Stimulated activated naive CD8-positive, alpha-beta T cell treated with anti-CD3 and anti-CD28 coated beads, Interleukin-15, Interleukin-2, amounts not matched to agents 100 U/mL and 50 U/mL, for 24 hours (primary cell): ENCODE measurements at places on chromosomes 12 and 14.
A peak's percentile ranks its signal among the peaks of the same experiment; 100 is the strongest.

- no peak for DNase-seq
Measured at GRCh38 chr12:48442179-48442847, 30.0 kb upstream of the ANP32D start.

- DNase-seq, result no peak
Measured at GRCh38 chr12:115979351-115979750, 298.1 kb downstream of the MED13L start.

GRCh38 chr14:32047791-32048190 lies 29.3 kb upstream of the ARHGAP5 start:
- DNase-seq, result no peak

GRCh38 chr12:15882118-15882971 lies at the start of gene STRAP:
Gene STRAP (plus strand): TSS chr12:15882387. CDS start chr12:15882708, 321 bp downstream.
- peak; percentile 94 for DNase-seq

- DNase-seq, result no peak
Measured at GRCh38 chr14:103547941-103548462, 14.5 kb downstream of the BAG5 start.

GRCh38 chr12:12791756-12792369 lies 6.4 kb downstream of the APOLD1 start:
- no peak for DNase-seq

DNA sequence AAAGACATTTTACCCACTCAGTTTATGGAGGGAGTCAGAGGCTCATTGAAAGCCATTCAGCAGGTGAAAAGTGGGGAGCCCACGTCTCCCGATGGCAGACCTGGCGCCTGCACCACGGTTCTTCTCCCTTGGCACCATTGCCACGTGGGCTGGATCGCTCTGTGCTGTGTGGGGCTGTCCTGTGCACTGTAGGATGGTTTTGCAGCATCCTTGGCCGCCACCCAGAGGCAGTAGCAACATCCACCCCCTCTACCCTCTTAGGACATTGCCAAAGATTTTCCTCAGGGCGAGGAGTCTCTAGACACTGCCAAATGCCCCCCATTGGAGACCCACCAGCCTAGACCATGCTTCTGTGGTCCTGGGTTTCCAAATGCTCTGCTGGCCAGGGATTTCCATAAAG lies 60.2 kb downstream of the SYNE3 start:
- no peak for DNase-seq

GRCh38 chr14:70130482-70130881 lies 58.3 kb downstream of the SLC8A3 start:
- DNase-seq, result no peak

DNA sequence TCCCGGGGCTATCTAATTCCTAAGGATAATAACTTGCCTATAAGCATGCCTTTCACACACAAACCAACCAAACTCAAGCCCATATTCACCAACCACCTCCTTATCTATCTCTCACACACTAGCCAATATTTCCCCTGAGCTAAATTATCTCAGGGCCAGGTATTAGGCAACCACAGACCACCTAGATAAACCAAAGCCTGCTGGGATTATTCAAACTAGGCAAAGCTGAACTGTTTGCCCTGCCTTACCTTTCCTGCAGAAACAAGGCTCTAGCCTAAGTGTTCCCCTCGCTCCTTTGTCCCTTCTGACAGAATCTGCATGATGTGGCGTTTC lies 114.7 kb upstream of the EEA1 start:
- DNase-seq, result no peak

DNA sequence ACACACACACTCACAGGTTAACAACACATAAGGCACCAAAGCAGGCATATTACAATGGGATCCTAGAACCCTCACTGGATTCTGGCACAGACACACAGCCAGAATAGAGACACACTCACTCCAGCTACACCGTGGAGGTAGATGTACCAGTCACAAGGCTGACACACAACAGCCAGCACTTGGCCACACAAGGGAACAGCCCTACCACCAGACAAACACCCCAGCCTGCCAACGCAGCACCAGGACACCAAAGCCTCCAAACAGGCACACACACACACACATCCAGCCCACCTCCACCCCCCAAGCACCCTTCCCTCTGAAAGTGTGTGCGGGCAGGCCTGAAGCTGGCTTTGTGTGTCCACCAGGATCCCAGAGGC lies 10.9 kb upstream of the ITGB7 start:
- DNase-seq, result no peak

DNA sequence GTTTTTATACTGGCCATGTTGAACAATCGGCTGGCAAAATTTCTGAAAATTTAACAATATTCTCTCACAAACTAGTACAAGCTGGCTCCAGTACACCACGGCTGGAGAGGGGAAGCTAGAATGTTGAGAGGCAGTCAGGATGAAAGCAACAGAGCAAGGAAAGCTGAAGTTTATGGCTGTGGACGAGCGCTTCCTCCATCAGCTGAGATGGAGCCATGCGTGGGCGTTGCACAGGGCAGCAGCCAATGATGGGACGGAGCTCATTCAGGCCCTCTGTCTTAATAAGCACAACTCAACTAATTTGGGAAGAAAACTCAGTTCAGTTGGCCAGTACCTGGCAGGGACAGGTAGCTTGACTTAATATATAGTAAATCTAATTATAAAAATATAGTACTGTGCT lies 14.1 kb upstream of the DCP1B start:
- DNase-seq, result no peak

DNA sequence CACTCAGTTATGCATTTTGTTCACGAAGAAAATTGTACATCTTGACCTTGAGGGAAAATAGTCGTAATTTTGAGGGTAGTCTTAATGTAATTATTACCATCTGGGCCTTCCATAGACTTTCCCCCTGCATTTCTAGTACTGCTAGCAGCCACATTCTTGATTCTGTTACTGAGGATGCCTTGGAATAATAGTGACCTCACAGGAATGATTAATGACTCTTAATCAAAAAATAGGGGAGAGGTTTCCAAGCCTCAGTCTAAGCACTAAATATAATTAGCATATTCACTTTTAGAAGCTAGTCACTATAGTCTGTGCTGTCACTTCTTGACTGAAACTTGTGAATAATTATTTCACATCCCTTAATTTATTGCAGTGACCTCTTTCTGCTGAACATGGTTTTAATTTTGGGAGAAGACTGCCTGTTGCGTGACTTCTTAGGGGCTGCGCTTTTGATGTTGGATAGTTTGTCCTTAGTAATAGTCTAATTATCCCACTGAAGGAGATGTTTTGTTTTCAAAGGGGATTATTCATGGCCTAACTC lies 400.5 kb downstream of the ADAMTS20 start:
- DNase-seq, result no peak

DNA sequence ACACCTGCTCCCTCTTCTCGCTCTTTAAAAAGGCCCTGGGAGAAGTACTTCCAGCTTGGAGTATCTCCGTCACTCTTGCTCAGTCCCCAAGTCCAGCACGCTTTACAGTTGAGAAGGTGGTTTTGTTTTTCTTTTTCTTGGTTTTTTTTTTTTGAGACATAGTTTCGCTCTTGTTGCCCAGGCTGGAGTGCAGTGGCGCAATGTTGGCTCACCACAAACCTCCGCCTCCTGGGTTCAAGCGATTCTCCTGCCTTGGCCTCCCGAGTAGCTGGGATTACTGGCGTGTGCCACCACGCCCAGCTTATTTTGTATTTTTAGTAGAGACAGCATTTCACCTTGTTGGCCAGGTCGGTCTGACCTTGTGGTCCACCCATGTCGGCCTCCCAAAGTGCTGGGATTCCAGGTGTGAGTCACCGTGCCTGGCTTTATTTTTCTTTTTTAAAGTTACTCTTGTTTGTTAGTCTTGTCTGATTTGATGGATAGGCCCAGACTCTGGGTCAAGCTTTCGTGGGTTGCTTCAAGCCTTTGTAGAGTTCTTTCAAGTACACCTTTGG lies 1.9 kb downstream of the TDRD9 start:
- no peak for DNase-seq

- DNase-seq, result no peak
Measured at GRCh38 chr12:76299536-76300296, 48.5 kb downstream of the BBS10 start.

DNA sequence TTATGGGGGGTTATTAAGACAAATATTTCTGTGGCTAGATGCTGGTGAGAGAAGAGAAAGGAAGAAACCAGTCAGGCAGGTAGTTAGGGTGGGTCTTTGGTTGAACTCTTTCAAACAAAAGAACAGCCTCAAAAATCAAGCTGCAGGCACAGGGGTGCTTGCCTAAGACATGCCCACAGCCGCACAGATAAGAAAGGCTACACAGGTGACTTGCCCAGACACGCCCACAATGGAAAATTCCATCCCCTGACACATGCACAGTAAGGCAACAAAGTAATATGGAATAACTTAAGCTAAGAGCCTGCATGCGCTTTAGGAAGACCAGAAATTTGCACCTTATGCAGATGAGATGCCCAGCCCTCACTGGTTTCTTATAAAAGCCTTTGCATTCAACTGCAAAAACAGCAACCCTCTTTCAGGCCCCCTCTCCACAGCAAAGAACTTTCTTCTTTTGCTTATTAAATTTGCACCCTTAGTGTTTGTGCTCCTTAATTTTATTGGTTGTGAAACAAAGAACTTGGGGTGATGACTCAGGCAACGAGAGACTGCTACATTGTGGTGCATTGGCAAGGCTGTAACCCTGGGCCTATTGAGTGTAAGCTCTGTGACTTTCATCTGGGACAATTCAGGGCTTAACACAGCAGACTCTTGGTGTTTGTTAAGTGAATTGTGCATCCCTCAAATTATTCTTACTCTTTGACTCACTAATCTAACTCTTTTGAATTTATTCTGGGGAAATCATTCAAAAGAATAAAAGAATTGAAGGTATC lies 149.4 kb downstream of the RPAP3 start:
- DNase-seq, result no peak

DNA sequence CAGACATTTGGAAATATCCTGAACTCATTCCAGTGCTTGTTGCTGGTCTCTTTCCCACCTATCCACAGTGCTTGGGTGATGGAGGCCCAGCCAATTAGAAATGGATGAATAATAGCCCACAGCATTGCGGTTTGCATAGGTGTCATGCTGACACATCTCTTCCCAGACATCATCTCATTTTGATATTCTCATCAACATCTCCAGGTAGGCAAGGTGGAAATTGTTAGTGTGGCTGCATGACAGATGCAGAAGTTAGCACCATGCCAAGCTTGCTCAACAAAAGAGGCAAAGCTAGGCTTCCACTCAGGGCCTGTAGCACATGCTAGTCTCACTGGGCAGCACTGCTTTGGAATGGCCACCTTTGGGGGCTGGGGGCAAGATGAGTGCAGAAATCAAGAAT lies 1118.9 kb downstream of the VRK1 start:
- DNase-seq, result no peak

DNA sequence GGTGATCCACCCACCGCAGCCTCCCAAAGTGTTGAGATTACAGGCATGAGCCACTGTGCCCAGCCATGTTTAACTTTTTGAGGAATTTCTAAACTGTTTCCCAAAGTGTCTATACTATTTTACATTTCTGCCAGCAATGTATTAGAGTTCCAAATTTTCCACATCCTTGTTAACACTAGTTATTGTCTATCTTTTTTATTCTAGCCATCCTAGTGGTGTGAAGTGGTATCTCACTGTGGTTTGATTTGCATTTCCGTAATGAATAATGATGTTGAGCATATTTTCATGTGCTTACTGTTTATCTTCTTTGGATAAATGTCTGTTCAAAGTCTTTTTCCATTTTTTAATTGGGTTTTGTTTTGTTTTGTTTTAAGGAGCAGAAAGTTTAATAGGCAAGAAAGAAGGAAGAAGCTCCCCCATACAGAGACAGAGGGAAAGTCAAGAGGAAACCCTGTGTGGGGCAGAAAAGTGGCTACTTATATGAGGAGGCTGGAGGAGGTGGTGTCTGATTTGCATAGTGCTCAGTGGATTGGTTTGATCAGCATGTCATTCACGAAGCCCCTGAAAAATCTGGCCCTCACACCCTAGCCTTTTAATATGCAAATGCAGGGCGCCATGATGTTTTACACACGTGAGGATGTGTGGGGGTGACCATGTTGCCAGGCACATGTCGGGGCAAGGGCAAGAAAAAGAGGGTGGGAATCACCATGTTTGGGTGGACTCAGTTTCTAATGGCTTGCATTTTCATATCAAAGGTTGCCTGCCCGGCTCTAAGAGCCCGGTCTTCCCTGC lies 14.9 kb downstream of the TXNRD1 start:
- DNase-seq, result no peak

DNA sequence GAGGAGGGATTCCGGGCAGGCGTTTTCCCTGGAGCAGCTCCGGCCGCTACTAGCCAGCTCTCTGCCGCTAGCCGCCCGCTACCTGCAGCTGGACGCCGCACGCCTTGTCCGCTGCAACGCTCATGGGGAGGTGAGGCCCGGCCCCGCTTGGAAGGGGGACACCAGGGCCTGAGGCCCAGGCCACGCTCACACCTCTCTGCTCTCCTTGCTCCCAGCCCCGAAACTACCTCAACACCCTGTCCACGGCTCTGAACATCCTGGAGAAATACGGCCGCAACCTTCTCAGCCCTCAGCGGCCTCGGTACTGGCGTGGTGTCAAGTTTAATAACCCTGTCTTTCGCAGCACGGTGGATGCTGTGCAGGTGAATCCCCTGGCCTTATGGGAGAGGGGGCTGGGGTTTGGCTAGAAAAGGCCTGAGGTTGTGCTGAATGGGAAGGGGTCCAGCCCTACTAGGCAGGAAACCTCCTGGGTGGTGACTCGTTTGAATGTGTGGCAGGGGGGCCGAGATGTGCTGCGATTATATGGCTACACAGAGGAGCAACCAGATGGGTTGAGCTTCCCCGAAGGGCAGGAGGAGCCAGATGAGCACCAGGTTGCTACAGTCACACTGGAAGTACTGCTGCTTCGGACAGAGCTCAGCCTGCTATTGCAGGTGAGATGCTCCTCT lies 597 bp downstream of the RNF31 start:
- no peak for DNase-seq

GRCh38 chr14:78872837-78873236 lies 702.7 kb downstream of the NRXN3 start:
- no peak for DNase-seq

- DNase-seq, result no peak
Measured at GRCh38 chr14:96104469-96105057, 65.4 kb downstream of the C14orf132 start.

- no peak for DNase-seq
Measured at GRCh38 chr12:62130834-62131552, 129.2 kb upstream of the USP15 start.

- DNase-seq, result no peak
Measured at GRCh38 chr12:66453120-66453519, 150.8 kb downstream of the HELB start.

GRCh38 chr12:92143686-92144630 lies 1.7 kb downstream of the BTG1 start:
- DNase-seq, result peak; percentile 64

- DNase-seq, result no peak
Measured at GRCh38 chr14:23694949-23695663, 58.9 kb downstream of the DHRS2 start.

- DNase-seq, result no peak
Measured at GRCh38 chr14:80695869-80696268, 245.7 kb downstream of the CEP128 start.

DNA sequence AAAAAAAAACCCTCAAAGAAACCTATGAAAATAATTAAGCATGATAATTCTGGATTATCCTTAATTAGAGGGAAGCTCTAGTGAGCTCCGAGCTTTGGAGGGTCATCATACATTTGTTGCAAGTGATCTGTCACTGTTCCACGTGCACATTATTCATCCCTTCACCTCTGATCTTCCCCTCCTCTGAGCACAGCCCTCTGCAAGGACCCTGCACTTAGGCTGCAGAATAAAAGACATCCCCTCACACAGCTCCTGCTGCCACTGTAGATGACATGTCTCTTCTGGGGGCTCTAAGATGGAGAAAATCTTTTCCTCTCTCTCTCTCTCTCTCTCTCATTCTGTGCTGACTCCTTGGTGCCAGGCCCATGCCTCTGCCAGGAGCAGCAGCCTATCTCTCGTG lies 300.4 kb downstream of the EGLN3 start:
- DNase-seq, result no peak
